Aorta (tissue), 5 donors: ENCODE measurements at places on chromosomes 1 and 21. TPM values are rescaled to one million over a fixed set of nuclear protein-coding genes. Genes with fewer than 3 reads are reported as not detected.

Gene PLA2G2D
- not detected for polyA plus RNA-seq

Gene CD1E
- not detected for polyA plus RNA-seq

Gene SLC30A7
- polyA plus RNA-seq, result 2.1 TPM

Gene PPIAL4G
- polyA plus RNA-seq, result not detected

Gene ACOT11
- polyA plus RNA-seq, result 6.4 TPM

Gene GUK1
- polyA plus RNA-seq, result 973 TPM

Gene SYT2
- polyA plus RNA-seq, result not detected

Gene VAMP4
- 24.9 TPM for polyA plus RNA-seq
